HCT116 (cell line): ENCODE measurements at places on chromosomes 6 and 20.

- DNase-seq, result no peak
Measured at GRCh38 chr6:33592595-33593413, 12.7 kb upstream of the BAK1 start.

- no peak for DNase-seq
Measured at GRCh38 chr6:113979937-113980336, 9.0 kb upstream of the HDAC2 start.

DNA sequence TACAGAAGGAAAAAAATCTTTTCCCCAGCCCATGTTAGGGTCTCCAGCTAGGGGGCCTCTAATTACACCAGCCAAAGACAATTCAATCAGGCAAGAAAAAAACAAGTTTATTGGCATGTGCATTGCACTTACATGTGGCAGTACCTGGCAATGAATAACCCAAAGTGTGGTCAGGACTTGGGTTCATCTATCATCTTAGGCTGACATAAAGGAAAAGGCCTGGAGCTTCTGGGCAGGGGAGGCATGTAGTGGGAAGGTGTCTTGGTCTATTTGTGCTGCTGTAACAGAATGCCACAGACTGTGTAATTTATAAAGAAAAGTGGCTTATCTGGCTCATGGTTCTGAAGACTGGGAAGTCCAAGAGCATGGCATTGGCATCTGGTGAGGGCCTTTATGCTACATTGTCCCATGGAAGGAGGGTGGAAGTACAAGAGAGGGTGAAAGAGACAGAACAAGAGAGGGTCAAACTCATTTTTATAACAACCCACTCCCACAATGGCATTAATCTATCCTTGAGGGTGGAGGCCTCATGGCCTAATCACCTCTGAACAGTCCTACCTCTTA lies 4.4 kb upstream of the PYGB start:
- no peak for DNase-seq

GRCh38 chr6:30876039-30876730 lies 8.1 kb upstream of the DDR1 start:
- DNase-seq, result peak; percentile 56

GRCh38 chr6:147116056-147116455 lies 88.2 kb upstream of the STXBP5 start:
- DNase-seq, result no peak

DNA sequence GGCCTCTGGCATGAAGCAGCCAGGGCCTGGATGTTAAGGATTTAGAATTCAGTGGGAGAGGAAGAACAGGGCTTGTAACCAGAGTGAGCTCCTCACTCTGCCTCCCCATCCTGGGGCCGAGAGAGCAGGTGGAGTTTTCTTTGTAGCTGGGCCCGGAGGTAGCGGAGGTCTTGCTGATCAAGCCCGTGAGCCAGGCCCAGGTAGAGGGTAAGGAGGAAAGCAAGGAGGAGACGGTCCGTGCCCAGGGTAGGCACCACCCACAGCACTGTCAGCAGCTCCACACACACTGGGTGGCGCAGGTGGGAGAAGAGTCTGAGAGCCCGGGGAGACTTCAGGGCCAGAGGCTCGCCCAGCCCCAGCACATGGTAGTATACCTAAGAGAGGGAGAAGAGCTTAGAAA lies 2.1 kb upstream of the PPP1R18 start:
- DNase-seq, result no peak

- no peak for DNase-seq
Measured at GRCh38 chr6:110545081-110545872, 68.9 kb upstream of the SLC22A16 start.

DNA sequence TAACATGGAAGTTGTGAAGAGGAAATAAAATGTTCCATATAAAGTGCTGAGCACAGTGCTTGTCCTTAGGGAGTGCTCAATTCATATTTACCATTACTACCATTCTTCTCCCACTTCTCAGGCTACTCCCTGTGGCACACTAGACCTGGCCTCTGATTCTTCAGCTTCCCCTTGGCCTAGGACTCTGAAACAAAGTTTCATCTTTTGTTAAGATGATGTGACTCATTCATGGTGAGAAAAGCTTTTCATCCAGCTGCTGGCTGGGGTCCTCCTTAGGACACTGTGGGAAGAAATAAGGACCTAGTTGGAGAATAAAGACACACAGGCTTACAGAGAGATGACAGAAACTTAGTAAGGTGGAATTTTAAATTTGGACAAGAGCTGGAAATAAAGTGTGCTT lies 314.8 kb downstream of the CDC5L start:
- no peak for DNase-seq

GRCh38 chr6:2765896-2766766 lies 938 bp downstream of the WRNIP1 start:
- DNase-seq, result no peak

DNA sequence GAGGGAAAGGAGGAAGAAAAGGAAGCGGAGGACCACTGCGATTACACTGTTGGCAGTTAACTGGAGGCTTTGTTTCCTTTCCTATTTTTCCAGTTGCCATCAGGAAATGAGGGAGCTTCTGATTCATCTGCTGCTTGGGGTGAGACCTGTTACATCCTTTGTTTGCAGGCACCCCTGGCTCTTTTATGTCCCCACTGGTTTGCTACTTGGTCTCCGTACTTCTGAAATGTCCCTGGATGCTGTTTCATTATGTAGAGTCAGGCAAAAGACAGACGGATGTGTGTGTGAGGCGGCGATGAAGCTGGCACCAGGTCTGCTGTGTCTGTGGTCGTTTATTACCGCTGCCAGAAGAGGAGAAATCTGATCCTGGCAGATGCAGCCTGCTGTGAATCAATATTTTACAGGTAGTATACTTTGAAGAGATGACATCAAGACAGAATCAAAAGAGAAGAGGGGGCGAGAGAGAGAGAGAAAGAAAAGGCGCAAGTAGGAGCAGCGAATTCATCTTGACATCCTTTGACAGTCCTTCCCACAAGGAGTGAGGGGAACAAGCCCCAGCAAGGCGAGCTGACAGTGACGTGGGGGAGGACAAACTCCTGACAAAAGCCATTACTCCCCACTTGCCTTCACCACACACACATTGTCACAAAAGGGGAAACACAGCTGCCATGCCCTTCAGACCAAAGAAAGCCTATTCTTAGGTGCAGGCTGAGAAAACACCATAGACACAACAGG lies 145.9 kb upstream of the FBXL4 start:
- no peak for DNase-seq

DNA sequence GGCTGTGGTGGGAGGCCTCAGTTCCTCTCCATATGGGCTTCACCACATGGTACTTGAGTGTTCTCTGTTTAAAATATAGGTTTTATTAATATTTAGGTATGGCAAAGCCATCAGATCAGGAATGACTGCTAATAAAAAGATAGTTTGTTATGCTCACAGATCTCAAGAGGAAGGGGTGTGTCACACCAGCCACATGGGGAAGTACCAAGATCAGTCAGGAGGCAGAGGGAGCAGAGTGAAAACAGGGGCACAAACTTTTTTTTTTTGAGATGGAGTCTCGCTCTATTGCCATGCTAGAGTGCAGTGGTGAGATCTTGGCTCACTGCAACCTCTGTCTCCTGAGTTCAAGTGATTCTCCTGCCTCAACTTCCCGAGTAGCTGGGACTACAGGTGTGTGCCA lies 92.1 kb upstream of the GCM1 start:
- no peak for DNase-seq

DNA sequence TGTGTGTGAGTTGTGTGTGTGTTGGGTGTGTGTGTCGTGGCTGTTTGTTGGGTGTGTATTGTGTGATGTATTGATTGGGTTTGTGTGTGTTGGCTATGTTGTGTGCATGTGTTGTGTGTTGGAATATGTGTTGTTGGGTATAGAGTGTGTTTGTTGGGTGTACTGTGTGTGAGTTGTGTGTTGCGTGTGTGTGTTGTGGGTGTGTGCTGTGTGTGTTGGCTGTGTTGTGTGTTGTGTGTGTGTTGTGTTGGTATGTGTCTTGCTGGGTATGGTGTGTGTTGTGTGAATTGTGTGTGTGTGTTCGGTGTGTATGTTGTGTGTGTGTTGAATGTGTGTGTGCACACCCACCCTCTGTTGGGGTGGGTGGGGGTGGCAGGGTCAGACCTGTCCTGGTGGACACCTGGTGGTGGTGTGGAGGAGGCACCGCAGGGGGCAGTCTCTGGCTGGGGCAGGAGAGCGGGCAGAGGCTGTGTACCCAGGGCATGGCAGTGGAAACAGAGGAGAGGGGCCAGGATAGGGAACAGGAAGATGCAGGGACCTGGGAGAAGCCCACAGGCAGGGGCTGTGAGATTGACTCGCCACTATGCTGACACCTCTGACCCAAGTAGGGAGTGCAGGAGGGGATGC lies 25.5 kb upstream of the PXDC1 start:
- DNase-seq, result no peak

GRCh38 chr20:38229376-38230252 lies 30.9 kb downstream of the KIAA1755 start:
- no peak for DNase-seq

- no peak for DNase-seq
Measured at GRCh38 chr6:53611342-53611741, 54.2 kb downstream of the KLHL31 start.

DNA sequence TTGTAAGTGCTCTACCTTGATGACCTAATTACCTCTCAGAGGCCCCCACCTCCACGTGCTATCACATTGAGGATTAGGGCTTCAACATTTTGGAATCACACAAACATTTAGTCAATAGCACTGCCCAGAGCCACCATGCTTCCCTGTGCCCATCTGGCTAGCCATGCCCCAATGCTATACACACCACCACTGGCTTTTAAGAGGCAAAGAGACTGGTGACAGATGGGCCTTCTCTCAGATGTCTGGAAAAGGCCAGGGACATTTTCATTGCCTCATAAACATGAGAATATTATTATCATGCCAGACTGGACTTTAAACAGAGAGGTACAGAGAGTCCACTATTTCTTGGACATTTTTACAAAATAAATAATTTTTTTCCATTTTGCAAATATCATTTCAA lies 29.8 kb downstream of the TRMT6 start:
- DNase-seq, result no peak

DNA sequence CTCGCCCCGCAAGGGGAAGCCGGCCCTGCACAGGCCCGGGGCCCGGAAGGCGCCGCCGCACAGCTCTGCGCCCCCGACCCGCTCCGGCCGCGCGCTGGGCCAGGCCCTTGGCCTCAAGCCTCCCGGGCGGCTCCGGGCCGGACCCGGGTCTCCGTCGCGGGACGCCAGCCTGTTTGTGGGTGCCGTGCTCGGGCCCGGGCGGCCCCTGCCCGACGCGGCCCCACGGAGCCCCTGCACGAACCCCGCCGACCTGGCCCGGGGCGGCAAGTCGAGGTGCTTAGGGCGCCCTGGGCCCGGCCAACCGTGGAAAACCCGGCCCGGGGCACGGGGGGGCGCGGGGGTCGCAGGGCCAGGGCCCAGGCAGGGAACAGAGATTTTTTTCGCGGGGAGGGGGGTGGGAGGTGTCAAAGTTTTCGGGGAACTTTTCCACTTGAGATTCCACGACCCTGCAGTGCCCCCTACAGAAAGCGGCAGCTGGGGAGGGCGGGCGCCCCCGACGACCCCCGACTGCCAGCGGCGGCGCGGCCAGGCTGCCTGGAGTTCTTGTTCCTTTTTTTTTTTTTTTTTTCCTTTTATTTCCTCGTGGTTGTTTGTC lies 805 bp upstream of the STX16 start:
- DNase-seq, result no peak

- DNase-seq, result no peak
Measured at GRCh38 chr20:8434326-8434876, 302.3 kb downstream of the PLCB1 start.

GRCh38 chr6:108755257-108756240 lies 92.7 kb upstream of the ARMC2 start:
- no peak for DNase-seq

GRCh38 chr6:97978855-97979271 lies 695.8 kb upstream of the MMS22L start:
- DNase-seq, result peak; percentile 32

DNA sequence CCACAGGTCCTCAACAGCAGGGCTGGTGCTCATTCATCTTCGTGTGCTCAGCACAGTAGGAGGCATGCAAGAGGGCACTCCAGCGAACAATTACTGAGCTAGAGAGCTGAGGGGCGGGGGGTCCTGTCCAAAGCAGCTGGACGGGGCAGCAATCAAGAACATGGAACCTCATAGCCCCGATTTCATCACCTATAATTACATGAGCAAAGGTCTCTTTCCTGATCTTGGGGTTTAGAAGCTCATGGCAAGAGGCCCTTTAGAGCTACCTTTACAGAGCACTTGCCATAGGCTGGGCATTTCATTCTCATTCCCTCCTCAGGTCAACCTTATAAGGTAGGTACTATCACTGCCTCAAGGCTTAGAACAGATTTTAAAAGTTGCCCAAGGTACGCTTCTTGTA lies 10.4 kb downstream of the MOCS1 start:
- DNase-seq, result no peak
